ENCODE measurements at places on chromosomes 11 and 22.

- no peak for DNase-seq
These were observed 711 bp downstream of the MAP3K11 start for GRCh38 chr11:65613091-65613928.

DNA sequence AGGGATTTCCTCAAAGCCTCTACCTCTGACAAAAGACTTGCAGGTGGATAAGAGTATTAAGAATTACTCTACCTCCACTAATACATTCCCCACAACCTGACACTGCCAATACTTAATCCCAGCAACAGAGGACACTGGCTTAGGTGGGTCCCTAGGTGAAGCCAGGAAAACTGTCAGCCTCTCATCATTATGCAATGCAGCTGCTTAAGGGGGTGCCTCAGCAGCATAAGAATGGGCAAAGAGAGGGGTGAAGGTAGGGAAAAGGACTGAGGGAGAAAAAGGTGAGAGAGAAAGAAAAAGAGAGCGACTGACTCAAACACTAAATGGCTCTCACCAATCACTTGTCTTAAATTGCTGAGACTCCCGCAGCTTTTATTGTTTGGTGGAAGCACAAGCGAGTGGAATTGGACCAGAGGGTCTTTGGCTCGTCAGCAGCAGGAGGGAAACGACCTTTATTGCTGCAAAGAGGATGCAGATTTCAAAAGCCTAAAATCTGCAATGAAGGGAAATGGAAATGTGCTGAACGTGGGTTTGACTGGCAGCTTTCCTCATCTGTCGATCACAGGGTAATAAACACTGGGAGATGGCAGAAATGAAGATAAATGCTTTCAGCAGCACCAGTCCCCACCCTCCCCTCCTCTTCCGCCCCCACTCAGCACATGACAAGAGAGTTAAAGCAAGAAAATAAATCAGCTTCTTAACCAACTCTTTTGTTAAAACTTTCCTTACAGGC, 64.9 kb upstream of the CHRM4 start:
- DNase-seq: no peak

GRCh38 chr11:59510941-59511589, at the start of gene OR4D9:
TSS of gene OR4D9 (plus strand) at chr11:59511539. CDS start at chr11:59514913, 3,374 bp downstream.
- no peak for DNase-seq

DNA sequence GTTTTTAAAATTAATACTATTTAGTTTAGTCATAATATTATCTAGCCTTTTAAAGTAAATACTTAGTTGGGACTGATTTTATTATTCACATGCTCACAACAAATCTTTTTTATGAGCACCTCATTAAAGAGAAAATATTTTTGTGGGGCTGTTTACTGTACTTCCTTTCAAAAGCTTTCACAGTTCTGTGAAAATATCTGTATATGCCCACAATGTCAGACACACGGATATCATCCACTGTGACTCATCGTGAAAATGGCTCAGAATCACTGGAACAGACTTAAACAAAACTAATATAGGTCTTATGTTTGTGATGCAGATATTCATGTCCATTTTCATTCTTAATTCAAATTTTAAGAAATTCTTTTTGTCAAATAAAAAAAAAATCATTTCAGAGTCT, 305.2 kb downstream of the RAB38 start:
- no peak for DNase-seq

DNA sequence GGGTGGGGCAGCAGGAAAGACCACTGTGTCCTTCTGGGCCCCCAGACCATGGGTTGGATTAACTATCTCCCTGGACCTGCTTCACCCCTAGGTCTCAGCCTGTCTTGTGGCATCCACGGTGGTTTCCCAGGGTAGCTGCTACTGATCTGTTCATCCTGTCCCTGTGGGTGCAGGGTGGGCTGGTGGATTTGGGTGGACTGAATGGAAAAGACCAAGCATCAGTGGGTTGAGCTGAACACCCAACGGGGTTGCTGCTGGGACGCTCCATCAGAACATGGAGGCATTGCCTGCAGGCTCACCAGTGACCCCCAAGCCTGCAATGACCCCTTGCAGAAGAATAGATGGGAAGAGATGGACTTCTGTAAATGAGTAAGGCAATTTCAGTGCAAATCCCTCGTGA, 812.1 kb downstream of the TBC1D22A start:
- DNase-seq: no peak

DNA sequence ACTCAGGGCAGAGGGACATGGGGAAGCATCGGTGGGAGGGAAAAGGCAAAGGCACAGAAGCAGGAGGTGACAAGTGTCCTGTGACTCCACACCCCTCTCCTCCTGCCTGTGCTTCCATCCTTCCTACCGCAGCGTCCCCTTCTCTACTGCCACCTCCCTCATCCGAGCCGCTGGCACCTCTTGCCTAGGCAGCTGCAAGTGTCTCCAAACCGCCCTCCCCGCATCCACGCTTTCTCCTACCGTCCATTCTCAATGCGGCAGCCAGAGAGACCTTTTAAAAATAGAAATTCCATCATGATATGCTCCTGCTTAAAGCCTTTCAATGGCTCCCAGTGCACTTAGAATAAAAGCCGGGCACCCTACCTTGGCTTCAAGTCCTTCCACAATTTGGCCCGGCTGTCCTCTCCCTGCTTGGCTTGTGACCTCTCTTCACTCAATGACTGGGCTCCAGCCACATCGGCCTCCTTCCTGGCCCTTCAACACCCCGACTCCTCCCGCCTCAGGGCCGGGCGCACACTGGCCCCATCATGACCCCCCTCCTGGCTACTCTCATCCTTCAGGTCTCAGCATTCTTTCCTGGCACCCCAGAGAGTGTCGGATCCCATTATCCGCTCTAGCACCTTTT, 16.5 kb downstream of the LRRC10B start:
- no peak for DNase-seq

DNA sequence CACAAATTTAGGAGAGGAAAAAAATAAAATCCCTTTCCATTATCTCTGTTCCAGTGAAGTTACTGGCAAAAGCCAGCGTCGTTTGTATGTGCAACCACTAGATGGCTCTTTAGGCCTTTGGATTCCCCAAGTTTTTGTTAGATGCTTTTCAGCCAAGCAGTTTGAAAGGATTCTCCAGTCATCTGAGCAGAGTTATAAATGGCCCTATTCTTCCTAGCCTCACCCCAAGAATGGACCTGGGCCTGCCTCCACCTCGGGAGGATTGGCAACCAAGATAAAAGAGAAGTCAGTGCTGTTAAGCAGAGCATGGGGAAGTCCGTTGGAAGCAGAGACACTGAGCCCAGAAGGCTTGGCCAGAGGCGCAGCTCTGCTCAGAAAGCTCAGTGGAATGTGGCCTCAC, 15.4 kb downstream of the FAM181B start:
- DNase-seq: peak; percentile 67

GRCh38 chr22:47277531-47277930, 515.1 kb downstream of the TBC1D22A start:
- DNase-seq: no peak

DNA sequence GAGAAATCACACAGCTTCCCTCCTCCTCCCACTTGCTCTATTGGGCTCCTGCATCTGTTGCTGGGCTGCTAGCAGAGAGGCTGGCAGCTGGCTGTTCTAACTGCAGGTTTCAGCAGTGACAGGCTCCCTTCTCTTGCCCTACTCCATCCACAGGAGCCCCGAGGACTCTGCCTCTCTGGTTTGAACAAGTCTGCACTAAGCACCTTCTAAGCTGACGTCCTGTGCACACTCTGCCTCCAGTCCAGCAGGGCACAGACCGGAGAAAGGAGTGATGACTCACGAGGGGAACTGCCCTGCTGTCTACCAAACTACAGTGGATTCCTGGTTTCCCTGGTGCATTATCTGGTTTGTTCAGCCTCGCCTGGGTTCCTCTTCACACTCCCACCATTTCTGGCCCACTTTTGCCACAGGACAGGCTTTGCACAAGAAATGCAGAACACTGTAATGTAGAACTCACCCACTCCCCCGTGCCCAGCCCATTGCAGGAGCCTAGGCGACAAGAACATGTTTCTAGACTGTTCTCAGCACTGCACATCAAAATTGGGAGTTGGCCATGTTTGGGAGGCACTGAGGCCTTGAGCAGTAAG, 26.0 kb downstream of the IL10RA start:
- no peak for DNase-seq

DNA sequence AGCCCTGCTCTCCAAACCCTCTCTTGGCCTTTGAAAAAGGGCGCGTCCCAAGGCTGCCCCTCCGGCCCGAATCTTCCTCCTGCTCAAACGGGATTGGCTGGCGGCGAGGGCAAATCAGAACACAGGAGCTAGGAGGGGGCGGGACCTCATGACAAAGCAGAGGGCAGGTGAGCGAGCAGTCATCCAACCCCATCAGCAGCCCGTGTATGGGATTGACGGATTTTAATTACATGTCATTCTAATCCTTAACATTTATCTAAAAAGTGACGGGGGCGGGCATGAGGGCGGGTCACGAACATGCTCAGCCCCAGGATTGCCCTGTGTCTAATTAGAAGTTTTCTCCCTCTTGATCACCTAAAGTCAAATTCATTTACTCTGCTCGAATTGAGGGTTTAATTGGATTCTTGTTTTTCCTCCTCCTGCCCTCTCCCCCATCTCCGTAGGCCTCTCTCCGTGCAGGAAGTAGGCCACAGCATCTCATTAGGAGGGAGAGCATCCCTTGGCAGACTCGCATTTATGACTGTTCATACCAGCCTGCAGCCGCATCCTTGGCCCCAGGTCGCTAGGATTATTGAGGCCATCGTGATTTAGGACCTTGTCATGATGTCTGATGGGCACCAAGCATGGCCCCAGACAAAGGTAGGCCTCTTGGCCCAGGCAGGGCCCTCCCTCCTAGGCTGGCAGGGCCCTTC, 147.1 kb downstream of the CHST1 start:
- no peak for DNase-seq

DNA sequence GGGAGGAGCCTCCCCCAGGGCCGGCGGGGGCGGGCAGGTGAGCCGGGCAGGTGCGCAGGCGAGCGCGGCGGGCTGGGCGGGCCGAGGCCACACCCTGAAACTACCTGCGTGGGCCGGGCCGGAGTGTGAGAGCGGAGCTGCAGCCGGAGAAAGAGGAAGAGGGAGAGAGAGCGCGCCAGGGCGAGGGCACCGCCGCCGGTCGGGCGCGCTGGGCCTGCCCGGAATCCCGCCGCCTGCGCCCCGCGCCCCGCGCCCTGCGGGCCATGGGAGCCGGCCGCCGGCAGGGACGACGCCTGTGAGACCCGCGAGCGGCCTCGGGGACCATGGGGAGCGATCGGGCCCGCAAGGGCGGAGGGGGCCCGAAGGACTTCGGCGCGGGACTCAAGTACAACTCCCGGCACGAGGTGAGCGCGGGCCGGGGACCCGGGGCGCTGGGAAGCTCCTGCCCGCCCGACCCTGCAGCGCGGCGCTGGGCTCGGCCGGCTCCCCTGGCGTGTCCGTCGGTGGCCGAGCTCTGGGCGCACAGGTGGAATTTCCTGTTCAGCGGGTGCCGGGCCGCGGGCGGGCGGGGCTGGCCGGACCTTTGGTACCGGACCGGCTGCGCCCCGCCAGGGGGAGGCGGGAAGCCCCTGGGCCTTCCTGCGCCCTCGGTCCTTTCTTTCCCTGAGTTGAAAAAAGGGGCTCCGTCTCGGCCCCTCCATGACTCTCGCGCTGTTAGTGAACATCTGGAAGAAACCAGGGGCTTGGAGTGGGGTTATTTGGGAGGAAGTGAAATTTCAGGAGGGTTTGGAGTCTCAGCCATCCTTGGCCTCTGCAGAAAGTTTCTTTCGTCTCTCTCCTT, at the start of gene ST14:
ST14 (plus strand) TSS at position 126 of the 841 bp plus-strand sequence; CDS start at position 324, 198 bp downstream.
- no peak for DNase-seq

DNA sequence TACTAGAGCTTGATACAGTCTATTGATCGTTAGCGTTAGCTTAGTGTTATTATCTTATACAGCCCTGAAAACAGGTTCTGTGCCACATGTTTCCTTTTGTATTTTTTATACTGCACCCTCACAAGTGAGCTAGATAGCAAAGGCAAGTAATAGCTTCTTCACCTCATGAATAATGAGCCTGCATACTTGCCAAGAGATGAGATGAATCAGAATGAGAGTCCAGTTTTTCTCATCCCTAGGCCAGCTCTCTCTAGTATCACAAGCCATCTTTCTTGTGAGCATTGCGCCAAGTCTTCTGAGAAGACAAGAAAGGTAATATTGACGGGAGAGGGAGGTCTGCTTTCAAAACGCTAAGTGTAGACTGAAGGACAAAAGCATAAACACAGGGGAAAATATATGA, 8.7 kb upstream of the CARD18 start:
- DNase-seq: no peak

- DNase-seq: peak; percentile 65
These were observed 13.2 kb downstream of the OTUB1 start for GRCh38 chr11:63999349-64000025.

- no peak for DNase-seq
These were observed 7.3 kb downstream of the APBB1 start for GRCh38 chr11:6411594-6412031.

DNA sequence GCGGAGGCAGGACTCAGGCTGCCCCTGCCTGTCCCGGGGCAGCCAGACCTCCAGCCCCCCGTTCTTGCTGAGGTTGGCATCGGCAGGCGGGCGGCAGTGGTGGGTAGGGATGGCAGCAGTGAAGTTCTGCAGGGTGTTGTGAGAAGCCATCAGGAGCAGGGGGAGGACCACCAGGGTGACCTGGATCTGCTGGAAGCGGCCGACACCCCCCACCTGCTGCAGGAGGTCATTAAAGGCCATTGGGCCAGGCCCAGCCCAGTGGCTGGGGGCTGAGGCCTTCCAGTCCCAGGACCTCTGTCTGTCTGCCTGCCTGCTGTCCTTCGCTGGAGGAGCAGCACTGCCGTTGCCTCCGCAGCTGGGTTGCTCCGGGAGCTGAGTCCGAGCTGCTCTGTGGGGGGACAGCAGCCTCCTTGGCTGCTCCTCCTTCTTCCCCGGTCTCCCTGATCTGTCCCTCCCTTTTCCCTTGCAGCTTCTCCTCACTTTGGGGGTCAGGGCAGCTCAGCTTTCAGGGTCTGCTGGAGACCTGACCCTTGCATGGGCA, at the start of gene SLC22A6:
SLC22A6 (minus strand) TSS at position 517 of the 541 bp plus-strand sequence; CDS start at position 240, 277 bp downstream.
- DNase-seq: no peak

- peak; percentile 87 for DNase-seq
These were observed 299.4 kb upstream of the ANO5 start for GRCh38 chr11:21893565-21893867.

DNA sequence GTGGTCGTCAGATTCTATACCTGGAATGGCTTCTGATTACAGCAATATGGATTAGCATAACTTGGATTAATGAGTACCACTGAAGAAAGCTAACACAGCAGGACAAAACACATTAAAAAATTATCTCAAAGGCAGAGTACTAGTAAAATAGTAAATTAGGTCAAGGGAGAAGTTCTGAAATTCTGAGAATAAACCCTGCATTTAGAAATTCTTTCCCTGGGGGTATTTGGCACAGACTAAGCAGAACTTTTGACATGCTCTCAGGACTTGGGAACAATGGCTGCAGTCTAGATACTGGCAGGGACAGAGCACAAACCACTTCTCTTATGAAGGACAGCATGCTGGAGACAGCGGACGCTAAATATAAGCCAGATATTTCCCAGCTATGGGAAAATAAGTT, 85.6 kb upstream of the GRIA4 start:
- no peak for DNase-seq

DNA sequence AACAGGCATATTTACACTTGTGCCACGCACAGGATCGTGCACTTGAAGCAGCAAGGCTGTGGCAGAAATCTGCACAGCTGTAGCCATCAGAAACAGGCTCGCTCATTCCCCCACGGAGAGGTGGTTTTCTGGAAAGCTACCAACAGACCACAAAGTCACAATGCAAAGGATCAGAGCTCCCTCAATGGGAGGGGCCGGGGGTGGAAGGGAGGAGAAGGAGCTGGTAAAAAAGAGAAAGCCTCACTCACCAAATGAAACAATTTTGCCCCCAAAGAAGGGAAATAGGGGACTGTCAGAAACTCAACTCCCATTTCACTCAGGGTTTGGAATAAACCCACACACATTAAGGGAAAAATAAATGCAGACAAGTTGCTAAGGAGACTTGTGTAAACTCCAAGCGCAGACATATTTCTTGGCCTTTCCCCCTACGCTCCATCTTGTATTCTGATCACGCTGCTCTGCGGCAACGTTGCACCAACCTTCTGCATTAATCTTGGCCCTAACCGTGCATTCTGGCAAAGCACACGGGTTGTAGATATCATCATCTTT, 43.2 kb upstream of the BLID start:
- peak; percentile 3 for DNase-seq
